ENCODE measurements at places on chromosomes 11 and 22. TPM values are rescaled to one million over a fixed set of nuclear protein-coding genes. Genes with fewer than 3 reads are reported as not detected.

- peaks cover 1% of the 10 kb centered on the region for H3K4me1 ChIP-seq
- no peak for DNase-seq
- H3K4me3 ChIP-seq = no peak overlapping the region
Measured at GRCh38 chr22:42630211-42630610, 10.2 kb downstream of the ATP5MGL start.

GRCh38 chr11:73645121-73645969, 1.0 kb upstream of the PLEKHB1 start:
- H3K27me3 ChIP-seq = peaks cover 46% of the 10 kb centered on the region
- no peak overlapping the region for H3K27ac ChIP-seq
- no peak for DNase-seq
- H3K4me3 ChIP-seq = no peak overlapping the region
- no peaks in the 10 kb centered on the region for H3K36me3 ChIP-seq
- H3K4me1 ChIP-seq = no peaks in the 10 kb centered on the region

SCGB1C1 gene
- total RNA-seq = not detected

GRCh38 chr11:11987503-11988022, 20.9 kb downstream of the DKK3 start:
- H3K27me3 ChIP-seq = no peaks in the 10 kb centered on the region
- no peaks in the 10 kb centered on the region for H3K36me3 ChIP-seq
- no peak overlapping the region for H3K4me3 ChIP-seq
- H3K4me1 ChIP-seq = peaks cover 31% of the 10 kb centered on the region

DNA sequence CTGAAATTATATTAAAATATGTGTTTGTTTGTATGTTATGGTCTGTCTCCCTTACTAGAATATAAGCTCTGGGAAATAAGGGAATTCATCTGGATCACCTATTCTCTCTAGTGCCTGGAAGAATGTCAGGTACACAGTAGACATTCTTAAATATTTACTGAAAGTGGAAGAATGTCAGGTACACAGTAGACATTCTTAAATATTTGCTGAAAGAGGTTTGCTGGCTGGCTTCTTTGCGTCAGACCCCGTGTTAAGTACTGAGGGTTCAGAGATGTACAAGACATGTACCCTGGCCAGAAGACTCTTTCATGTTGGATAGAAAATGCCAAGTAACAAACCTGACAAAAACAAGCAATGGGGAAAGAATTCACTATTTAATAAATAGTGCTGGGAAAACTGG, 199.1 kb downstream of the INSC start:
- H3K36me3 ChIP-seq = no peaks in the 10 kb centered on the region
- H3K4me3 ChIP-seq = no peak overlapping the region
- H3K27me3 ChIP-seq = no peaks in the 10 kb centered on the region
- H3K27ac ChIP-seq = no peak overlapping the region

Measured in MCF 10A (cell line).